Esophagus muscularis mucosa (tissue), 4 donors: ENCODE measurements at places on chromosomes 6 and 20. TPM values are rescaled to one million over a fixed set of nuclear protein-coding genes. Genes with fewer than 3 reads are reported as not detected.

GRCh38 chr6:73983367-73983766 lies 287.4 kb downstream of the CD109 start:
- no peak for DNase-seq

DNA sequence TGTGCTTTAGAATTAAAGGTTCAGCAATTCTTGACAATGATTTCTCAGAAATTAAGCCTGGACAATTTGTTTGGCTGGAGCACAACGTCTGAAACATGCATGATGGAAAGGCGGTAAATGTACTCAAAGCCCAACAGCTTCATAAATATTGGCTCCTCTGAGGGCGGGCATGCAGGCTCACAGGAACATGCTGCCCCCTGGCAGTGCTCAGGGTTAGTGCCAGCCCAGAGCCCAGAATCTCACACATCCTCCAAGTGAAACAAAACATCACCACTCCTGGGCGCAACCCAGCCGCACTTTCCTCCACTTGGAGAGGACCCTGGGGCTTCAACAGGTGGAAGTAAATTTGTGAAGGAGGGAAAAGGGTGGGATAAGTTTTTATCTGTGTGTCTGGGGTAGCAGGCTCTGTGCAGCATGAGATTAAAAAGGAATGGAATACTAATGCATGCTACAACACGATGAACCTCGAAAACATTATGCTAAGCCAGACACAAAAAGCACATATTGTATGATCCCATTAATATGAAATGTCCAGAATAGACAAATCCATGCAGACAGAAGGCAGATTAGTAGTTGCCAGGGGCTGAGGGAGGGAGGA lies 54.1 kb upstream of the PTPRT start:
- DNase-seq: no peak

DNA sequence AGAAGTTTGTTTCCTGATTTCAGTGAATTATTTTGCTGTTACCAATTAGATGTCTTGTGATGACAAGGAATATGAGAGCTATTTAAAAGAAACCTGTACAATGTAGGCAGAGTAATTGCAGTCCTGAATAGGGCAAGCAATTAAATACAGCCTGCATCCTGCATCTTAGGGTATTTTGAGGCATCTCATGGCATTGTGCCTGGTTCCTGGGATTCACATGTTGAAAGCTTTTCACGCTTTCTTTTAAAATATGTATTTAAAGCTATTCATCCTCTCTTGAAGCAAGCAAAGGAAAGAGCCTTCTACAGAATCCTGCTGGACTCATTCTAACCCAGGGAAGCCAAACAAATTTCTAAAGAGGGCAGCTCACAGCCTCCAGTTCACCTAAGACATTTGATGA lies 4.7 kb upstream of the RRAGD start:
- DNase-seq: no peak

DNA sequence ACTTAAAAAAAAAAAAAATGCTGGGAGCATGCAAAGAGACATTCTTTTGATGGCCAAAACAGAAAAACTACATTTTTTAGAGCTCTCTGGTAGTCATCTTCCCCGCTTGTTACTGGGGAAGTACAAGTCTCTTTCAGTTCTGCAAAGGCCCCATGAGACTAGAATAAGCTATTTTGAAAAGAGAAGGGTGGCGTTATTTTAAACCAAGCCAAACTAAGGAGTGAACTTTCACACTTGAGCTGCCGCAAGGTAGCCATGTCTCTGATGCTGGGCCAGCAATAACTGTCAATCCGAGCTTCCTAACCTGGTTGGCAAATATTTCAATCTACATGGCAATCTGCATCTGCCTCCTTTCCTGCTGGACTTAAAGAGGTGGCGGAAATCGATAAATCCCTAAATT lies 96.7 kb downstream of the L3MBTL3 start:
- no peak for DNase-seq

DNA sequence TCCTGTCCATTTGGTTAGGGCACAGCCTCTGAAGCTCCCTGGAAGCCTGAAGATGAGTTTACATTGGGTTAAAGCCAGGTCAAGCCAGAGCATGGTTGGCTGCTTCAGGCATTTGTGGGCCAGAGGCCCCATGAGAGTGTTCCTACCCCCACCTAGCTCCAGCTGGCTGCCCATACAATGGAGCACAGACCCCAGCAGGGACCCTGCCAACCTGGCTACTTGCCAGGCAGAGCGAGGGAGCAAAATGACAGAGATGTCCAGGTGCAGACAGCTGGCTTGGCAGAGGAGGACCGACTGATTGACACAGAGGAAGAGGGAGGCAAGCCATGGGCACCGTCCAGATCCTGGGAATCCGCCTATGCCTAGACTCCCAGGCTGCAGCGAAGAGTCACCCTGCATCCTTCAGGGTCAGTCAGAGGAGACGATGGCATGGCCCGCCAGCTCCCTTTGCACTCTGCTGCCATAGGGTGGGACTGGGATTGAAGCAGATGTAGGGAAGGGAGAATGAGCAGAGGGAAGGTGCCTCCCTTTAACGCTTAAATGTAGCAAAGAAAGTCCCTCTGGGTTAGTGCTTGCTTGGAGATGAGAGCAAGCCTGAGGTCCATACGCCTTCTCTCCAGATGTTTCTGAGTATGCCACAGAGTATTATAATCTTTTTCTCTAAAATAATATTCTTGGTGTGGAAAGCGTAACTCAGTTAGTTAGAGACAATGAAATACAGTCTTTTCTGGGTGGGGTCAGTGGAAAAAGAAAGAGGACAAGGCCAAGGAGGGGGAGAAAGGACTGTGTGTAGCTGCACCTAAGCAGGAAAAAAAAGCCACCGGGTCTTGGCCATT lies 77.6 kb upstream of the FYN start:
- DNase-seq: peak; percentile 90

- no peak for DNase-seq
These were observed 80.7 kb downstream of the RREB1 start for GRCh38 chr6:7188492-7188891.

DNA sequence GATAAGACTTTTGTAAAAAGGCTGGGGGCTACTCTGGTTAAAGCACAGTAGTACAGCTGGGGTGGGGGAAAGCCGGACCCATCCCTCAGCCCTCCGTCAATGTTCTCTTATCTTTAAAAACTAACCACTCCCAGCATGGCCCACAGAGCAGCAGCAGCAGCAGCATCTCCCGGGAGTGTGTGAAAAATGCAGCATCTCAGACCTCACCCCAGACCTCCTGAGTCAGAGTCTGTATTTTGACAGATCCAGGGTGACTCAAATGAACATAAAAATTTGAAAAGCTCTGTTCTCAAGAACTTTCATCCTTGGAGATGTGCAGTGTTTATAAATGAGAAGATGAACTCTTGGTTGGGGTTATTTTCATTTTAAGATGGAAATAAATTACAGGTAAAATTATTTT lies 277.7 kb upstream of the ECI2 start:
- peak; percentile 66 for DNase-seq

TRIM40 gene
- total RNA-seq: not detected

GSTA2 gene
- not detected for total RNA-seq

EPHA7 gene
- total RNA-seq: 262 TPM
